ENCODE measurements at places on chromosomes 16 and 17.

GRCh38 chr16:3321816-3322215 is 16.5 kb downstream of the ZNF75A start:
- DNase-seq: no peak

DNA sequence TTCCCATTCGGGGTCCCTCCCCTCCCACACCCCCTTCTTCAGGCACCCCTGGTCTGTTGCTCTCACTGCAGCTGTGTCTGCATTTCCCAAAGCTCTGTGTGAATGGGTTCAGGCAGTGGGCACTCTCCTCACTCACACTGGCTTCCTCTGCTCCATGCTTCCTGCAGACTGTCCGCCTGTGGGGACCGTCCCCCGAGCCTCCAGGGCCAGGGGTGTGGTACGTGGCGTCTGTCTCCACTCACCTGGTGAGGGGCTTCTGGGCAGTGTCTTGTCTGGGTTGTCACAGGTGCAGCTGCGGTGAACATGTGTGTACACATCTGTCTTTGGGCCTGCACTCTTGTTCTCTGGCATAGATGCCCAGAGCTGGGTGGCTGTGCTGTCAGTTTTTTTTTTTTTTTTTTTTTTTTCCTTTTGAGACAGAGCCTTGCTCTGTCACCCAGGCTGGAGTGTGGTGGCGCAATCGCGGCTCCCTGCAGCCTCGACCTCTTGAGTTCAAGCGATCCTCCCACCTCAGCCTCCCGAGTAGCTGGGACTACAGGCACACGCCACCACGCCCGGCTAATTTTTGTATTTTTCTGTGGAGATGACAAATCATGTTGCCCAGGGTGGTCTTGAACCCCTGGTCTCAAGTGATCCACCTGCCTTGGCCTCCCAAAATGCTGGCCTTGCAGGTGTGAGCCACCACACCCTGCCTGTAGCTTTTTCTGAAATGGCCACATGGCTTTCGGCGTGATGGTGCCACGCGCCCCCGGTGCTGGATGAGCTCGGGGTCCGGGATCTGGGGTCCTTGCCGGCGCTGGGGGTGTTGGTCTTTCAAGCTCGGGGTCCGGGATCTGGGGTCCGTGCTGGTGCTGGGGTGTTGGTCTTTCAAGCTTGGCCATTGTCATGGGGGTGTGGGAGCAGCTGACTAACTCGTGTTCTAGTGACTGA is 56.5 kb upstream of the ZNF750 start:
- DNase-seq: no peak

GRCh38 chr16:70706948-70707465 is 21.2 kb upstream of the MTSS2 start:
- DNase-seq: peak; percentile 36

DNA sequence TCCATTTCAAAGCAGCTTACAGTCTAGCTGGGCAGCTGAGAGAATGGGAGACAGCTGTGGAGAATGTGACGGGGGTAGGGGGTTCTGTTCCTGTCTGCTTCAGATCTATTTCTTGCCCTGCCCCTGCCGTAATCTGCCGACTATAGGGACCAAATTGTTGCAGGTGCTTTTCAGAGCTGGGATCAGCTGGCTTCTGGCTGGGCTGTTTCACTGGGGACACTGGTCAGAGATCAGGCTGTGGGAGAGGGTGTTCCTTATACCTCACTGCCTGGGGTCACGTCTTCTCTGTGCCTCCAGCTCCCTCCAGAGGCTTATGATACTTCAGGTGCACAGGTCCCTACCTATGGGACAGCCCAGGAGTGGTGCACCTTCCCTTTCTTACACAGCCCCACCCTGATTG is 514.9 kb upstream of the GOT2 start:
- no peak for DNase-seq

GRCh38 chr17:2835780-2836179 is 39.5 kb downstream of the RAP1GAP2 start:
- no peak for DNase-seq

- DNase-seq: no peak
Measured at GRCh38 chr16:48487287-48487686, 102.1 kb upstream of the SIAH1 start.

DNA sequence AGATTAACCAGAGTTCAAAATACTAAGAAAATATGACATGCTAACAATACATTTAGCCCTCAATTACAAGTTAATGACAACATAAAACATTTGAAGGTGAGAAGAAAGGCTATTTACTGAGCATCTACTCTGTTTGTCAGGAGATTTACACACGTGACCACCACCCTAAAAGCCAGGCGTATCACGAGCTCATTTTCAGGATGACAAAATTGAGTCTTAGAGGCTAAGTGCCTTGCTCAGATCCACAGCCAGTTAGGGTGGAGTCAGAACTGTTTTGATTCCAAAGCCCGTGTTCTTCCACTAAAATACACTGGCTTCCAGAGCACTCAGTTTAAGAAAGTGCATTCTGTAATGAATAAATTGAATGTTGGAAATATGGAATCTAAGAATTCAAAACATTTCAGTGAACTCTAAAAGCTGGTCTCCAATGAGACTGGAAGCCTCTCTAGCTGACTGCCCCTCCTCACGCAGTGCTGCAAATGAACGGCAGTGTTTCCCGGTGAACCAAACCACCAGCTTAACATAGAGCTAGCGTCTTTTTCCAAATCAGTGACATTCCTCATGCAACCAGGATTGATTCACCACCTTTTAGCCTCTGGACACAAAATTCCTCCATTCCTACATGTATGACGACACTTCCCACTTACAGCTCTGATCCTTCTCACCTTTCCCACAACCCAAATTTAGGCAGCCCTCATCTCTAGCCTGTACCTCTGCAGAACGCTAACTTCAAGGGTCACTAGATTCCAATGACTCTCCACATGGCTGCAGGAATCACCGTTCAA is 5.9 kb downstream of the ZDHHC7 start:
- peak; percentile 37 for DNase-seq

- no peak for DNase-seq
Measured at GRCh38 chr16:18975109-18975508, 8.6 kb upstream of the TMC7 start.

DNA sequence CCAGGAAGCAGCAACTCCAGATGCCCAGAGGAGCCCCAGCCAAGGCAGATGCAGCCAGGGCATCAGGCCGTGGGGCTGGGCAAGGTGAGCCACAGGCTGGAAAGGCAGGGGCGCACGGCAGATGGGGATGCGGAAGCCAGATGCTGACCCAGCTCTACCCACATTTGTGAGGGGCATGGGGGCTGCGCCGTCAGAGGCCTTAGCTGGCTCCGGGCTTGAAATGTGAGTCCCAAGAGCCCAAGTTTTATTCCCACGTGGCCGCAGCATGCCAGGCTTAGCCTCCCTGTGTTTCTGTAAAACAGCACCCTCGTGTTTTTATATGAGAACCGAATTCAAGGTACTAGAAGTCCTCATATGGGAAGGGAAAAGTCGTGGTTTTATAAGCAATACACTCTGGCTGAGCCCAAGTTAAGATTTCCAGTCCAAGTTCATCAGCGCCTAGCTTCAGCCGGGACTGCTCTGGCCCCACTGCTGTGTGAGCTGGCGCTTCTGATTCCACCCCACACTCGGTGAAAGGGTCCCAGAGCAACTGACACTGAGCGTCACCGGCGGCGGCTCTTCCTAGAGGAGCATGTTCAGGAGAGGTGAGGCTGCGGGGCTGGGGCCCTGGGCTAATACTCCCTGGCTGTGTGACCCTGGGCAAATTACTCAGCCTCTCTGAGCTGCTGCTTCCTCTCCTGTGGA is 6.7 kb upstream of the C16orf95 start:
- no peak for DNase-seq

GRCh38 chr16:9203956-9204355 is 112.5 kb downstream of the HAPSTR1 start:
- DNase-seq: no peak

DNA sequence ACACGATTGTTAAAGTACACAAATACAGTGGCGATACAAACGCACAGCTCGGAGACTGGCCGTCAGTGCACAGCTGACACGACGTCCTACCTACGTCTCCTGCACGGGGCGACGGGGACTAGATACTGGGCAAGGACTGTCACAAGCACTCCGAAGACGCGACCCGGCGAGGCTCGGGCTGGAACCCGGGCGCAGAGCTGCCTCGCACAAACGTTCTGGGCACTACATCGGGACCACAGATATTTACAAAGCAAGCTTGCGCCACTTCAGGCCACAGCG is 13.8 kb downstream of the SLC16A3 start:
- DNase-seq: no peak

GRCh38 chr16:2586241-2586640 is 48.4 kb downstream of the PDPK1 start:
- DNase-seq: no peak

DNA sequence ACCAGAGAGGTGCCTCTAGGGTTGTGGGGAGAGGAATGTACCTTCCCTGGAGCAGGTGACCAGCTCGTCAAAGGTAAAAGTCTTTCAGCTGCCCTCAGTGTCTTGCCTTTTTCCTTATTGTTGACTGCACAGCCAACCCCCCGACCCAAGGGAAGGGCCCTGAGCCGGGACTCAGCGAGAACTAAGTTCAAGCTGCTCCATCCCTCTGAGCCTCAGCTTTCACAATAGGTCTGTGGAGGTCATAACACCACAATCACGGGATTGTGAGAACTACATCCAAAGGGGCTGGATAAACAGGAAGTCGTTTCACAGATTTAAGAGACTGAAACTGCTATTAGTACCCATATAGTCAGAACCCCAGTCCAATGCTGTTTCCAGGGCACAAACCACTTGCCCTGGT is 2.6 kb upstream of the KRT36 start:
- DNase-seq: peak; percentile 86

GRCh38 chr17:49452661-49453060 is 38.0 kb upstream of the PHB1 start:
- no peak for DNase-seq

GRCh38 chr17:53724726-53725125 is 98.0 kb upstream of the KIF2B start:
- no peak for DNase-seq

DNA sequence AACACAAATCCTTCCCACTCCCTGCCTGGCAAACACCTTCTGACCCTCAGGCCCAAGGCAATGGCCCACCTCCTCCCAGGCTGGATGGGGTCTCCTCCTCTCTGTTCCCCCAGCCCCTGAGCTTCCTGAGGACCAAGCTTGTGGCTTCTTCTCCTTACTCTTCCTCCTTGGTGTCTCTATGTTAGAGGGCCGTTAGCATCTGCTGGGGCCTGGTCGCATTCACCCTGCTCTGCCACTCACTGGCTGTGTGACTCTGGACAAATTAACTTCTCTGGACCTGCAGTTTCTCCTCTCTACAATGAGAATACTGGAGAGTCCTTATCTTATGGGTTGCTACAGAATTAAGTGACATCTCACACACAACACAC is 725 bp upstream of the MT2A start:
- no peak for DNase-seq

- no peak for DNase-seq
Measured at GRCh38 chr17:72763981-72764380, 328.5 kb downstream of the SLC39A11 start.

DNA sequence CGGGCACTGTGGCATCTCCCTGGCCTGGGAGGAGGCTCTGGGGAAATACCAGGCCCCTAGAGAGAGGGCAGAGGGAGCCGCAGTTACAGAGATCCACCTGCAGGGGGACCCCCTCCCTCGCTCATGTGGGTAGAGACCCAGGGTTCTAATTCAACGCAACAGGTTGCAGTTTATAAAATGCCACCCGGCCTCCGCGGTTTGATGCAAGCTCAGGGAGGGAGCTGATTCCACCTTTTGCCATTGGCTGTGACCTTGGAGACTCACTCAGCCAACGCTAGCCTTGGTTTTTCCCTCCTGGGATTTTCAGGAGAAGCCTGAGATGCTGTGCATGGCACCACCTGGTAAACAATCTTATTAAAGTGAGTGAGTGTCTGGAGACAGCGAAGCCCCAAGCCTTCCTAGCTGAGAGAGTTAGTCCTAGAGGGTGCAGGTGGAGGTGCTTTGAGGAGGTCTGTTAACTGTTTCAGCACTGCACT is 12.1 kb downstream of the TTLL6 start:
- DNase-seq: peak; percentile 53

- no peak for DNase-seq
Measured at GRCh38 chr16:48497129-48497528, 111.9 kb upstream of the SIAH1 start.

DNA sequence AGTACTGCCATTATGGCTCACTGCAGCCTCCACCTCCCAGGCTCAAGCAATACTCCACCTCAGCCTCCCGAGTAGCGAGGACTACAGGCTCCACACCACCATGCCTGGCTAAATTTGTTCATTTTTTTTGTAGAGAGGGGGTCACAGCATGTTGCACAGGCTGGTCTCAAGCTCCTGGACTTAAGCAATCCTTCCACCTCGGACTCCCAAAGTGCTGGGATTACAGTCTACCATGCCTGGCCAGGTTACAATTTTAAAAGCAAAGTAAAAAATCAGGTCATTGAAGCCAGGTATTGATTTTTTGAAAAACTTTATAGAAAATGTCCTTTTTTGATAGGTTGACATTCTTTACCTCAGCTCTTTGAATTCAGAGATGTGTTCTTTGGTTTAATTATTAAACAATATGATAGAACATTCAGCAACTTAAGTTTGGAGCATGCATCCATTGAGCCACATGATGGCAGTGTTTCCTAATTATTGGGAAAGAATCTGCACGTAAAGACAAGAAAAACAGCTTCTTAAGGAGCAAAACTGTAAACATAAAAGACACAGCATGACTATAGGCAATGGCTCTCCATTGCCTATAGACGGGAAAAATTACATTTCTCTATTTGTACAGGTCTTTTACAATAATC is 1.7 kb upstream of the SLC16A11 start:
- peak; percentile 92 for DNase-seq

GRCh38 chr17:56985371-56986162 is 7.6 kb downstream of the SCPEP1 start:
- no peak for DNase-seq

DNA sequence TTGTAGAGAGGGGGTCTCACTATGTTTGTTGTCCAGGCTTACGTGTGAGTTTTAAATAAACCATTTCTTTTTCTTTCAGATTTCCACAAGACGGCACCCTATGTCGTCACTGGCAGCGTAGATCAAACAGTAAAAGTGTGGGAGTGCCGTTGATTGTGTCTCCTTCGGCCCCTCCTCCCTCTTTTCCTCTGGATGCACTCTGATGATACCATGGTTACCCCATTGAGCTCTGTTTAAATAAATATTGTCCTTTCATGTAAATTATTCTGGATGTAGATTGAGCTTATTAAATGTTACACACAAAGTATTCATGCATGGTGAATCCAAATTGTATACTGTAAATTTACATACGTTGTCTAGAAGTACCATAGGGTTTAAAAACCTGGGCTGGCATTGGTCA is 29.9 kb downstream of the CLUH start:
- no peak for DNase-seq

GRCh38 chr16:1407753-1408152 is 6.8 kb downstream of the UNKL start:
- DNase-seq: peak; percentile 15

- DNase-seq: peak; percentile 86
Measured at GRCh38 chr17:62628831-62629555, 1.5 kb downstream of the MRC2 start.

- DNase-seq: no peak
Measured at GRCh38 chr17:40487371-40488020, 13.9 kb downstream of the TNS4 start.

GRCh38 chr17:2146132-2146871 is 91.4 kb downstream of the HIC1 start:
- no peak for DNase-seq

All from choroid plexus epithelial cell (primary cell).